Activated T-cell treated with anti-CD3 and anti-CD28 coated beads for 4 hours (primary cell): ENCODE measurements at places on chromosomes 5 and 9.

DNA sequence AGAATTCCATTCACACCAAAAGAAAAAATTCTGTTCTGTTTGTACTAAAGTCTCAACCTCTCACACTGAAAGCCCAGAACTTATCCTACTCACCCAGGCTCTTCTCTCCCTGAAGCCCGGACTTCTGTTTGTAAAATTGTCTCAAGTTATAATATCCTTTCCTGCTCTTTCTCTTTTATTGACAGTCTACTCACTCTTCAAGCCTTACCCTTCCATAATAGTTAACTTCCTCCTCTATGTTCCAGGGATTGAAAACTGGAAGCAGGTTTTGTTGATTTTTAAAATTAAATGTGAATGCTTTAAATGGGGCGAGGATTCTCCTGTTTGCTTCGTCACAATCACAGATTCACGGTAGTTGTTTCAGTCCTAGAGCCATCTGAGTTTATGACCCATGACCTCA, 51.7 kb upstream of the CCDC112 start:
- DNase-seq, result no peak

DNA sequence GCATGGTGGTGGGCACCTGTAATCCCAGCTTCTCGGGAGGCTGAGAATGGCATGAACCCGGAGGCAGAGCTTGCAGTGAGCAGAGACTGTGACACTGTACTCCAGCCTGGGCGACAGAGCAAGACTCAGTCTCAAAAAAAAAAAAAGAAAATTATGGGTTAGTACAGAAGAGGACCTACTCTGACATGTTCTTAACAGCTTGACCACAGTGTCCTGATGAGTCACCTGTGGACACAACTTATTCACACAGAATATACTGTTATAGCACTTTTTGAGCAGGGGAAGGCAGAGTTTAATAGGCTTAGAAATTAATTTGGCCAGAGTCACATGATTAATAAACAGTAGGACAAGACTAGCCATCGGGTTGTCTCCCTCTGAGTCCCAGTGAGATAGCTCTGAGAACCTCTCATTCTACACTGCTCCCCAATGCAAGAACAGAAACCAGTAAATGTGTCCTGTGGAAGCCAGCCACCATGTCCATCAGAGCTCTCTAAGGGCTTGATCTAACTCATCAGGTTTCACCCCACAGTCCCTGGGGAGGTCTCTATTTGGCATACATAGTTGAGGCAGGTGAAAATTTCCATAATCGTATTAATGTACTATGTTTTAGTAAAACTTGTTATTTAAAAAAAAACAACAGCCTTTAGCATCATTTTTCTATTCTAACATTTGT, 1077.9 kb upstream of the C9orf72 start:
- DNase-seq, result no peak

DNA sequence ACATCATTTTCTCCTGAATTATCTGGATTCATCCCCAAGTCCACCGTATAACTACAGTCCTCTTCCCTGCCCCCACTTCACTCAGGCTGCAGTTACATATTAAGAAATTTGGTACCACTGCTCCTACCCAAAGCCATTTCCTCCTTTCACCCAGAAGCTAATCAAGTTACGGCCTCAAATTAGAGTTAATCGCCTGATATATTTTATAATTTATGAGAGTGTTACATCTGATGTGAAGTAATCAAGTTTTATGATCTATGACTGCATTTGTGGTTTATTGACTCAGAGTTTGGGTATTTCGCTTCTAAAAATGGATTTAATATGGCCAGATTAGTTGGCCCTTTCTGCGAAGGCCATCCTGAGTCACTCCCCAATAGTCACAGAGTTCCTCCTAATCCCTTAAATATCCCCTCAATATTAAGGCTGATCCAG, 223.6 kb upstream of the KIF2A start:
- DNase-seq, result no peak

DNA sequence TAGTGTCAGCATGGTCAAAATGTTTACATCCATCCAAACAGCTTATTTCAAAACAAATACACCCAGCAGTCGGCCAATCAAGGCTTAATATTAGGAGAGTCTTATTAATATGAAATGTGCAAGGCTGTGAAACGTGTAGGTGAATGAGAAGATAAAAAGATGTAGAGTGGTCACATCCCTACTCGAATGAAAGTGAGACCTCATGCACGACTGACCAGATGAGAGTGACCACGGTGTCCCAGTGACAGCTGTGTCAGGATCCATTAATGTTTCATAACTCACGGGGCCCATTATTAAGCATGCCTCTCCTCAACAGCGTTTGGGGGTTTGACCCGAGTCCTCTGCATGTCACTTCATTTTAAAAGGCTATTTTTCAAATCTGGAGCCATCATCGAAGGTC, 39.4 kb upstream of the SSBP2 start:
- no peak for DNase-seq

DNA sequence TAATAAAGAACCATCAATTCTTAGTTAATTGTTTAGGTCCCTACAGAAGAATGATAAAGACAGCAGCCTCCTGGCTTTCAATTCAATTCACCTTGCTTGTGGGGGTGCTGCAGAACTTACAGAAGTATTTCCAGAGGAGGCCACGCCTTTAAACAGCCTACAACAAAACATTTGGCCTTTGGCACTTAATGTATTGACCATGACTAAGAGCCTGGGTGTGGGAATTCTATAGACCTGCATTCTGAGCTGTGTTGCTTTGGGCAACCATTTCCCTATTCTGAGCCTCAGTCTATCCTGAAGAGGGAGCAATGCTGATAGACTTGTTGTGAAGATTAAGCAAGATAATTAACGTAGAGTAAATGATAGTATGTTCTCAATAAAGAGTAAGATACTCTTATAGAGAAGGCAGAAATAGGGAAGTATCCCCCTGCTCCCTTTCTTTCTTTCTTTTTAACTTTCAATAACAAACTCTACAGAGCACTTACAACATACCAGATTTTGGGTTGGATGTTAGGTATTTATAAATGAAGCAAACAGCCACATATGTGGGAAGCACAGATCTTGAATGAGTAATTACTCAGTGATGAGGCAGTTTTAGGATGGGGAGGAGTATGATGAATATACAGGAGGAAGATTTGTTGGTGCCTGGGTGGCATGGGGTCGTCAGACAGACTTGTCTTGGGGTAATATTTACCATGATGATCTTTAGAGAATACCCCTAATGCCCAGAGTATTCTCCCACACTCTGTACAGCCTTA, 28.4 kb downstream of the PAPPA start:
- DNase-seq, result no peak

DNA sequence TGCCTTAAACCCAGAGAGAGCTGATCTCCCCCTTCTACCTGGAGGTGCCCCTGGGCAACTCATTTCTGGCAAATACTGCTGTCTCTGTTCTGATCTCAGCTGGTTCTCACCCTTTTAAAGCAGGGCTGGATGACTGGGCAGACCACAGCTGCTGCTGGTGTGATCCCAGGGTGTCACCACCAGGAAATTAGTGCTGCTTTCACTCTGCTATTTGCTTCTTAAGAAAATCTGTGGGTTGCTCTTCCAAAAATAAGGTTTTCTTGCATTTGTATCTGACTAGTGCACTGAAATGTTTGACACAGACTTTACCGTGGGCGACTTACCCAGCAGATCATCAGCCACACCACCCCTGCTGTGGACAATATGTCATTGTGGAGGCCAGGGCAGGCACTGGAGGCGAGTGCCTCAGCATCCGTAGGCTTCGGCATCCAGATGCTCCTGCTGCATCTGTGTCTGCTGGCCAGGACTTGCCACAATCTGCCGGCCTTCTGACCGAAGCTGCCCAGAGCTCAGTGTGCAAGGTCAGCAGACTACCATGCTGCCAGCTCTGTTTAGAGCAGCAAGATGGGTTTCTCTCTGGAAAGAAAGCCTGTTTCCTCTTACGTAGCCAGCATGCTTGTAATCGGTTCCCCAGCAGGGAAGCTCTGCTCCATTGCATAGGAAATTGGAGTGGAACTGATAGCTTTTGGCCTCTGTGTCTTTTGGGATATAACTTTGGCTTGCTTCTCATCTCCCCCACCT, 13.6 kb downstream of the ARHGAP26 start:
- no peak for DNase-seq

GRCh38 chr5:20470997-20471396, 483.0 kb upstream of the CDH18 start:
- no peak for DNase-seq

GRCh38 chr9:33645706-33646105, 121.7 kb downstream of the ANKRD18B start:
- DNase-seq, result no peak

GRCh38 chr5:73908395-73908794, 282.4 kb downstream of the ARHGEF28 start:
- DNase-seq, result no peak

- no peak for DNase-seq
Measured at GRCh38 chr9:77903666-77904285, 127.8 kb downstream of the GNAQ start.

DNA sequence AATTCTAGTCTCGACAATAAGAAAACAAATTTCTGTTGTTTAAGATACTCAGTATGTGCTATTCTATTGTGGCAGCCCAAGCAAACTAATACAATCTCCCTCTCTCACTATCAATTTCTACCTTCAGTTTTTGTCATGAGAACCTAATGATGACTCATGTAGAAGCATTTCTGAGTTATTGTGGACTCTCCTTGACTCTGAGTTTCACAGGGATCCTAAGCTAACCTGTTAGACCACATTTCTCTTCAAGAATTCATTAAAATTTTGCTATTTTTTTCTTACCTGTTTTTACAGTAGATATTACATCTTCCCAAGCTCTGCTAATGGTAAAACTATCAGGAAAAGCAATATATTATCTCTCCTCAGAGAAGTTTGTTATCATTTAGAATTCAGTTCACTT, 599.1 kb upstream of the TYRP1 start:
- DNase-seq, result no peak

- DNase-seq, result no peak
Measured at GRCh38 chr9:26308328-26308727, 584.3 kb downstream of the CAAP1 start.

- no peak for DNase-seq
Measured at GRCh38 chr9:35311891-35312639, 150.3 kb downstream of the UNC13B start.

GRCh38 chr9:117093891-117094844, 320.7 kb downstream of the ASTN2 start:
- no peak for DNase-seq
